GM12891 (cell line): ENCODE measurements at places on chromosomes 4 and X.

GRCh38 chr4:40224432-40224831 is 27.6 kb downstream of the RHOH start:
- DNase-seq: no peak

DNA sequence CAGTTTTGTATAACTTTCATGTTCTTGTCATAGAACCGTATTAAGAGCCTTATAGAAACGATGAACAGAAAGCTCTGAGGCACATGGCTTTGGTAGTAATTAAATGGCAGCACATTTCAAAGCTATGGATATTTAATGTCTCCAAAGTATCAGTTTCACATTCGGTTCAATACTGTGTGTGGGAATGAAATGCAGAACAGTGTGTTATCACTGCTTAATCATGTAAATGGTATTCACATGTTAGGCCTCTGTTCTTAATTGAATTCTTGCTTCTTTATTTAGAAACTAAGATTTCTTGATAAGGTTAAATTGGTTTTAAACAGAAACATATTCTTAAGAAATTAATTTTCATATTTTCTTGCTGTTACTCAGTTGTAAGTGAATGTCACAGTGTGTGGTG is 701.0 kb upstream of the PITX2 start:
- no peak for DNase-seq

GRCh38 chr4:87884976-87885549 is 52.3 kb downstream of the MEPE start:
- DNase-seq: no peak

- DNase-seq: no peak
Observed at GRCh38 chr4:109072595-109072994, 229.9 kb downstream of the COL25A1 start.

DNA sequence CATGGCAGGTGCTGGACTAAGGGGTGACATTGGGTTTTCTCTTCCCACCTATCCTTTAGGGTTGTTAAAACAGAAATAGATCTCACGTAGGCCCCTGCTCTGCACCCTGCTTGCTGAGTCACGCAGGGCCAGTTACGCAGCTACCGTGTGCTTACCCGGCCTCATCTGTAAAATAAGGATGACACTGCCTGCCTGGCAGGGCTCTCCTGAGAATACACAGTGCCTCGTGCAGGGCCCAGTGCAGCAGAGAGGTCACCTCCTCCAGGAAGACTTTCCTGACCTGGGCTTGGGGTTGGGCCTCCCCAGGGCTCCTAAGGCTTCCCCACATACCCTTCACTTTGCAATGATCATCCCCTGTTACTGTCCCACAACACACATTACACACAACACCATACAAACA is 33.6 kb upstream of the JAKMIP1 start:
- no peak for DNase-seq

GRCh38 chr4:157204634-157205244 is 15.8 kb upstream of the GRIA2 start:
- DNase-seq: no peak

- no peak for DNase-seq
Observed at GRCh38 chrX:10781847-10782530, 161.6 kb upstream of the MID1 start.

GRCh38 chr4:157244348-157244747 is 23.8 kb downstream of the GRIA2 start:
- no peak for DNase-seq

GRCh38 chr4:116880625-116881024 is 204.8 kb downstream of the TRAM1L1 start:
- no peak for DNase-seq

DNA sequence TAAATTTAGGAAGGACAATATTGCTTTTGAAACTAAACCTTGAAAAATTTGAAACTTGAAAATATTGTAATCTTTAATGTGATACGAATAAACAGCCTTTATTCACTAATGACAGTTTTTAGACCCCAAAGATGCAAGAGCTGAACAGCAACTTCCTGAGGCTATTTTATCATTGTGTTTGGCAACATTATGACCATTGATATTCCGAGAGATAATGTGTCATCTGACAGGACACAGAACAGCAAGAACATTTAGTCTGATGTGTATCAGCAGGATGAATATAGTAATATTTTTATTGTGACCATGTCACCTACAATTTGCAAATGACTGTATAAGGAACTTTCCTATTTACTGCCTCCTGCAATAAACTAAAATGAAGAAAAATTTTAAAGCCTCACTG is 316.0 kb downstream of the ADAM29 start:
- no peak for DNase-seq

- DNase-seq: no peak
Observed at GRCh38 chrX:38891641-38892413, 90.6 kb downstream of the MID1IP1 start.

GRCh38 chrX:11575332-11575731 is 90.4 kb downstream of the ARHGAP6 start:
- DNase-seq: no peak

GRCh38 chrX:75609406-75609805 is 86.6 kb upstream of the ZDHHC15 start:
- no peak for DNase-seq

DNA sequence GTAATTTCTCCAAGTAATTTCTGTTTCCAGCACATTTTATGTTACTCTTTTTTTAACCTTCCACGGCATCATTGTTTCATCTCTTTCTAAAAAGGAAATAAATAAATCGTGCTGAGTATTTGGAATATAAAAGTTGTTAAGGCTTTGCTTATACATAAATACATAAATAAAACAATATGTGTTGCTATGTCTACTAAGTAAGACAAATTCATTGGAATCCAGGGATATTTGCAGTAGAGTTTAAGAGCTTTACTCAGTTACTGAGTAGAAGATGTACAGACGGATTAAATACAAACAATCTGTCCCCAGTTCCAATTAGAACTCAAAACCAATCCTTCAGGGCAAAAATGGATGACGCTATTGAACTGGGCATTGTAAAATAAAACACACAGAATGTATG is 1.4 kb downstream of the ARHGAP24 start:
- DNase-seq: no peak

GRCh38 chr4:127210893-127211649 is 421.7 kb upstream of the INTU start:
- DNase-seq: no peak

DNA sequence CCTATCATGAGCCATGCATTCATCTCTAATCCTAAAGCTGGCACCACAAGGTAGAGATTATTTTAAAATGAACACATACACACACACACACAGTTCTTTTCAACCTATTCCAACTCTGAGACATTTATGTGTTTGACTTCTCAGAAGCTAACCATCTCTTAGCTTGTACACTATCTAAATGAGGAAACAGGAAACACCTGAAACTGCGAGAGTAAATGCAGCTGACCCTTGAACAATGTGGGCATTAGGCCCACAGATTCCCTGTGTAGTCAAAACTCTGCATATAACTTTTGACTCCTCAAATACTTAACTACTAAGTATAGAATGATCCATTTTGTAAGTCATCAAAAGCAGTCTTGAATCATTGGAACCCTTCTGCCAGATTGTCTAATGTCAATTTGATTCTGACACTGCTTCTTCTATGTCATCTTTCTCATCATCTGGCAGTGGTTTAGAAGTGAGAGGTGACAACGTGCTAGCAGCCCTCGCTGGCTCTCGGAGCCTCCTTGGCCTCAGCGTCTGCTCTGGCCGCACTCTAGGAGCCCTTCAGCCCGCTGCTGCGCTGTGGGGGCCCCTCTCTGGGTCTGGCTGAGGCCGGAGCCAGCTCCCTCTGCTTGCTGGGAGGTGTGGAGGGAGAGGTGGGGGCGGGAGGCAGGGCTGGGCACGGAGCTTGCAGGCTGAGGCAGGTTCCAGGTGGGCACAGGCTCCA is 21.4 kb upstream of the IL15 start:
- no peak for DNase-seq

DNA sequence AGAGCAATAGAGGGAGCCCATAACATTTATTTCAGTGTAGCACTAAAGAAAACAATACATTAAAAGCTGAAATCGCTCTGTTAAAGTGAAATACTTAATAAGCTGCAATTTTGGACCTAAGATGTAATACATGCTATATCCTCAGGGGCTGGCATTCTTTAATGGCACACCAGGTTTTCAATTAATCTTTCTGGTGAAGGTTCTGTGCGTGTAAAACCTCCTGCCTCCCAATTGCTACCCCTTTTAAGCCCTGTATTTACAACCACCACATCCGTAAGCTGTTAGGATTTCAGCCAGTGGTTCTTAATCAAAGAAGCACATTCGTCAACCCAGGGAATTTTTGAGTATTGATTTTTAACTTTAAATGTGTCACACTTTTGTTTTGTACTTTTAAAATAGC is 7.6 kb upstream of the COMMD8 start:
- no peak for DNase-seq

- DNase-seq: no peak
Observed at GRCh38 chrX:52216541-52216940, 31.9 kb downstream of the MAGED4 start.

DNA sequence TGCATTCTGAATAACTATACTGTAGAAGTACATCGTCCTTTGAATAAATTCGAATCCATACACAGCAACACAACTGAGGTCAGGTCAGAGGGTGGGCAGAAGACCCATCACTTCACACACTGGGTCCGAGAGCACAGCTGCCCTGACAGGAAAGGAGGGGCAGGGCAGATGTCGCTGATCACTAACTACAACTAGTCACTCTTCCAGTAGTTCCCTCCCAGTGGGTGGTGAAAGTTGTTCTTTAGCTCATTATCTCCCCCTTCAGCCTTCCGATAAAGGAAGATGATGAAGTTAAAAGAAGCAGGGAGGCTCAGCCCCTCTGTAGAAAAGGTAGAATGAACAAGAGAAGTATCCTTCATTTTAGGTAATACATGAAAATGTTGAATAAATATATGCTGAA is 278.9 kb downstream of the INPP4B start:
- no peak for DNase-seq

DNA sequence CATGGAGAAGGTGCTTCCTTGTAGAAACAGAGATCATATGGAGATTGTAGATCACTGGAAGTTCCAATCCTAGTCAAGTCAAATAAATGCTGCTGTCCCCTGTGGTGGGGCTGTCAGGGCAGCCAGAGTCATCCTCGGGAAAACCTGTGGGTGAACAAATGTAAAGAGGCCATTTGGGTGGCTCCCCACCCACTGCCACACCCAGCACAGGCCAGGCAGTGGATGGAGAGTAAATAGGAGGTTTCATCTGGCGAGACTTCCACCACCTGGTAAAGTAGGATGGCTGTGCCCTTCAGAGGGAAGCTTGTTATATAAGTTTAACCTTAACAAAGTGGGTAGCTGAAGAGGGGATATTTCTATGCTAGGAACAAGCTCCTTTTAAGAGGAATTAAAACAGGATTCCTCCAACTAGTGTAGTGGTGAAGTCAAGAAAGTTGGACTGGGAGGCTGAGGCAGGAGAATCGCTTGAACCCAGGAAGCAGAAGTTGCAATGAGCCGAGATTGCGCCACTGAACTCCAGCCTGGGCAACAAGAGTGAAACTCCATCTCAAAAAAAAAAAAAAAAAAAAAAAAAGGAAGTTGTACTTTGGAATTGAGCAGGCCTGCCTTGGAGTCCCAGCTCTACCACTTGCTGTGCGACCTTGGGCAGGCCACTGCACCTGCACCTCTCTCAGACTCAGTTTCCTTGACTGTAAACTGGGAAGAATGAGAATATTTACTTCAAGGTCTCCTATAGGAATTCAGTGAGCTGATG is 273.7 kb downstream of the PTTG2 start:
- DNase-seq: no peak

GRCh38 chr4:25528391-25528790 is 127.3 kb upstream of the SLC34A2 start:
- DNase-seq: no peak

- no peak for DNase-seq
Observed at GRCh38 chrX:79409657-79410056, 42.5 kb upstream of the ITM2A start.

- no peak for DNase-seq
Observed at GRCh38 chrX:131271274-131271673, 17.8 kb downstream of the IGSF1 start.

DNA sequence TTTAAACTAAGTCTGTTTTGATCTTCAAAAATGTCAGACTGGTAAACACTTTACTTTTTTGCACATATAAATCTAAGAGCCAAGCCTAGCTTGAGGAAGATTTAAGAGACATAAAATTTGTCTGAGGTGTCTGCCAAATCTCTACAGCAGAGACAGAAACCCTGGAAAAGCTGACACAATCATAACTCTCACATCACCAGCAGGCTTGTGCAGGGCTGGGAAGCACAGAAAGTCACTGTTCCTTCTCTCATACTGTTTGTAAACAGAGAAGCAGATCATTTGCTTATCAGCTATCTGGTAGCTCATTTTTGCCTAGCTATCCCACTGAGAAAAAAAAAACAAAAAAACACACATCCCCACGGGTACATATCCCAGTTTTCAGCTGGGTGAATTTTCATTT is 7.0 kb downstream of the ENOX2 start:
- no peak for DNase-seq

DNA sequence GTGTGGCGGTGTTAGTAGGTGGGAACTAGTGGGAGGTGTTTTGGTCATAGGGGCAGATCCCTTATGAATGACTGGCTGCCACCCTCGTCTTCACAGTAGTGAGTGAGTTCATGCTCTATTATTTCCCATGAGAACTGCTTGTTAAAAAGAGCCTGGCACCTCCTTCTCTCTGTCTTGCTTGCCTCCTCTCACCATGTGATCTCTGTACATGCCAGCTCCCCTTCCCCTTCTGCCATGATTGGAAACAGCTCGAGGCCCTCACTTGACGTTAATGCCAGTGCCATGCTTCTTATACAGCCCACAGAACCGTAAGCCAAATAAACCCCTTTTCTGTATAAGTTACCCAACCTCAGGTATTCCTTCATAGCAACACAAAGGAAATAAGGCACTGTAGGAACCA is 21.7 kb downstream of the PNMA6F start:
- no peak for DNase-seq

DNA sequence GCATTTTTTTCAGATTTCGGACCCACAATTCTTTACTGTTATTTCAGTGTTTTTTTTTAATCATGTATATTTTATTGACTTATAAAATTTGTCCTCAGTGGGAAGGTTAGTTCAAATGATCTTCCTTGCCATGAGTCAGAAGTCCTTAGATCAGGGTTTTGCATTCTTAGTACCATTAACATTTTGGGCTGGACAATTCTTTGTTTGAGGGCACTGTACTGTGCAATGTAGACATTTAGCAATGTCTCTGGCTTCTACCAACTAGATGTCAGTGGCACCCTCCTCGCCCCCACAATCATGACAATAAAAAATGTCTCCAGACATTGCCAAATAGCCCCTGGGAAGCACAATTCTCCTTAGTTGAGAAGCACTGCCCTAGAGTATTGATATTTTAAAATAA is 176.6 kb downstream of the VEGFC start:
- DNase-seq: no peak

DNA sequence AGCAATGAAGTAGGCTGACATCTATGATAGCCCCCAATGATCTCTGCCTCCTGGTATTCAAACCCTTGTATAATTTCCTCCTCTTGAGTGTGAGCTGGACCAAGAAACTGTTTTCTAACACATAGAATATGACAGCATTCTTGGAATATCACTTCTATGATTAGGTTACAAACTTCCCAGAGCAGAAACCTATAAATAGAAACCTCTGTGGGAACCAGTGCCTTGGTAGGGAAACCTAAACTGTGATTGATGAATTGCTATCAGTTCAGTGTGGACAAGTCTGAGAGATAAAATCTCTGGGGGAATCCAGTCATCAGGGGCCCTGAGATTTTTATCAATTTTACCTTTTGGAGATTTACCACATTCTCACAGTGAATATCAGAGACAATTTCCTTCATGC is 756.5 kb upstream of the AGA start:
- no peak for DNase-seq

GRCh38 chr4:117817301-117817700 is 217.0 kb upstream of the NDST3 start:
- DNase-seq: no peak
